GM12864 (cell line): ENCODE measurements at places on chromosomes 4 and X.

DNA sequence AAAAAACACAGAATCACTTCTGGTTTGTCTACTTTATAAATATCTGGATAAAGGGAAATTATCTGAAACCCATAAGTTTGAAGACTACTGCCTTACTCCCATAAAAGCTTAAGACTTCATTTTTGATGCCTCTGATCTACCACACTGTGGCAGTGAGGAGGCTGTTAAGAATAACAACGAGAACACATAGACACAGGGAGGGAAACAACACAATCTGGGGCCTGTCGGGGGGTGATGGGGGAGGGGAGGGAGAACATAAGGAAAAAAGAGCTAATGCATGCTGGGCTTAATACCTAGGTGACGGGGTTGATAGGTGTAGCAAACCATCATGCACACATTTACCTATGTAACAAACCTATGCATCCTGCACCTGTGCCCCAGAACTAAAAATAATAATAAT is 573.7 kb downstream of the GBA3 start:
- DNase-seq = no peak

DNA sequence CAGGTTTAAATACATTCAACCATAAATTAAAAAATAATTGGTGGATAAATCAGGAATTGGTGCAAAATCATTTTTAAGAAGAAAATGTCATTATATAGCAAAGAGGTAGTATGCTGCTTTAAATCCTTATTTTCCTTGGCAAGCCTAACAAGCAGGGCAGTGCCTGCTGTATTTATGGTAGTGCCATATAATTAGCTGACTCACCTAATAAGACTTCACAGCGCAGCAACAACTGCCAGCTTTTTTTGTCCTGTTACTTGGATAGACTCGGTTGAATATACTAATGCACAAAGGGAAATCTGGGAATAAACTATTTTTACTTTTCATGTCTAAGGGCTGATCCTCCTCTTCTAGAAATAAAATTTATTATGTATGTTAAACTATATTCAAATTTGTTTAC is 99.1 kb downstream of the SNCA start:
- no peak for DNase-seq

- no peak for DNase-seq
Observed at GRCh38 chr4:149370002-149370401, 445.6 kb downstream of the IQCM start.

DNA sequence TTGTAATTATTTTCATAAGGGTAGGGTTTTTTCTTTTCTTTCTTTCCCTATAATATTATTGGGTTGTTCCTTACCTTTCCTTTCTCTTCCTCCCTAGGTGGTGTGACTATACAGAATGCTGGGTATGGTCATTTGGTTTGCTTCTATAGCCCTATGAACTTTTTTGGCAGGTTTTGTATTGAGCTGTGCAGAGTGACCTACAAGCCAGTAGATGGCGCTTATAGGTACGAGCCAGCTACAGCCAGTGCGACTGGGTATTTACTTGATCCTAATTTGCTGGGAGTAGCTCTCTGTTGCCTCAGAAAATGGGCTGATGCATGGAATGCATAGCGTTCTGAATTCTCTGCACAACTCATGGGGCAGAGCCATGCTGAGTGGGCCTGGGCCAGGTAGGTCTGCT is 423.3 kb downstream of the MAGEE1 start:
- no peak for DNase-seq

GRCh38 chr4:117477925-117478324 is 392.5 kb upstream of the TRAM1L1 start:
- DNase-seq = no peak

GRCh38 chrX:120668357-120668756 is 38.5 kb upstream of the C1GALT1C1 start:
- DNase-seq = no peak

GRCh38 chr4:71456841-71457240 is 118.0 kb downstream of the SLC4A4 start:
- DNase-seq = no peak

DNA sequence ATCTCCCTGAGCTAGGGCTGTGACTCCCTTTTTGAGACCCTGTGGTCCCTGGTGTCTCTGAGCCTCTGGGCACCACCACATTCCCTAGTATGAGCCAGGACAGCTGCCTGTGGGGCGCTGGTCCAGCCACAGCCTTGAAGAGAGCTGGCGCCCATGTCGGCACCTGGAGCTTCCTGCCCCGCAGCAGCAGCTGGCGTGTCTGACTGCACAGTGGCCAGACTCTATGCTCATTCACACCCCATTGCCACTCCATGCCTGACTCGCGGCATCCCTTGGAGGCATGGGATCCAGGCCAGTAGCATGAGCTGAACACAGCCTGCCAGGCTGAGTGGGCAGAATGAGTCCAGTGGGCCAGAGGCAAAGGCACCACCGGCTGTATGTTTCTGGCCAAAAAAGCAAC is 8.3 kb upstream of the SPP1 start:
- no peak for DNase-seq

DNA sequence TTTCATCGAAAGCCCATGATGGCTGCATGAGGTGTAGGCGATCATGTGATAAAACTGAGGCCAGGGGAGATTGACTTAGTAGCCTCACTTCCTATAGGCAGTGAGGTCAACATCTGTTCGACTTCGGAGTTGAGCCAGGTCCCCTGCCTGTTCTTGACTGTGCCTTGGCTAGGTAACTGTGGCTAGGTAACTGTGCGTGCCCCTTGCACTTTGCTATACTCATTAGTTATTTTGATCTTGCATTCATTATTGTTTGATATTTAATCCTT is 55.0 kb downstream of the CLDN34 start:
- no peak for DNase-seq

- no peak for DNase-seq
Observed at GRCh38 chrX:112668476-112669409, 11.0 kb downstream of the LHFPL1 start.

- no peak for DNase-seq
Observed at GRCh38 chr4:105147016-105147552, 408 bp downstream of the TET2 start.

DNA sequence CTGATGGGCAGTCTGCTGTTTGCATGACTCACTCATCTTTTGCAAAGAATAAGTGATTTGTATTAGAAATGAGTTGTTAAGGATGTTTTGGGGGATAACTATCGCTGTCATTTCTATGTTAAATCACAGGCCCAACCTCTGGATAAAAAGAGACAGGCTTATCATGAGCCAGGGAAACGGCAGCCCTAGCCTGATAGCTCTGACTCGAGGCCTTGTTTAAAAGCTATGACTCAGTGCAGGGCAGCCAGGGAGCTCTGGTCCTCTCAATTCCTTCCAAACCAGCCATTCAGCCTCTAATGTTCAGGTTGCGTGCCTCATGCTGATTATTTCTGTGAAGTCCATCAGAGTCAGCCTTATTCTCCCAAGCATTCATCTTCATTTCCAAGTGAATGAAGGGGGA is 305.9 kb upstream of the HAND2 start:
- no peak for DNase-seq

GRCh38 chr4:153466081-153466948 is at the start of gene TMEM131L:
Gene TMEM131L, plus strand, starts transcription at chr4:153466360. Its CDS starts 38 bp downstream, at chr4:153466398.
- no peak for DNase-seq

DNA sequence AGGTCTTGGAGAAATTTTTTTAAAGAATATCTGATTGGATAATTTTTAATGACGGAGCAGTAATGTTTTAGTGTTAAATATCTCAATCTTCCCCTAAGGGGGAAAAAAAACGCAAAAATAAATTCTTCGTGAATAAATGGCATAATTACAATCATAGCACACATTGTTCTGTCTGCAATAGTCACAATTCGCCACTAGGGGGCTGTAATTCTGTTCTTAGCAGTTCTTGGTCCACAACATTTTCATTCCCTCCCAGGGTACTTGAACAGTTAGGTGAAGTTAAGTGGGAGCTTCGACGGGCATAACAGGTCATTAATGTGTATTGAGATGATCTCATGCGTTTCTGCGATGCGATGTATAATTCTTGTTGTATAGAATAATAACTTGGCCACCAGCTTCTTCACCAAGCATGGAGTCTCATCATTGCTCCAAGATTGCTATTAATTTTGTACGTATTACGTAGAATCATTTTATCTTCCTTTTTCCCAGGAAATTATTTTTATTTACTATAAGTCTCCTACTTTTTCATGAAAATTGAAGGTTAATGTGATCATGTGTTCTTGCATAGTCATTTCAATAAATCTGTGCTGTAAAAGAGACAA is 27.2 kb downstream of the HTR2C start:
- DNase-seq = peak; percentile 1

DNA sequence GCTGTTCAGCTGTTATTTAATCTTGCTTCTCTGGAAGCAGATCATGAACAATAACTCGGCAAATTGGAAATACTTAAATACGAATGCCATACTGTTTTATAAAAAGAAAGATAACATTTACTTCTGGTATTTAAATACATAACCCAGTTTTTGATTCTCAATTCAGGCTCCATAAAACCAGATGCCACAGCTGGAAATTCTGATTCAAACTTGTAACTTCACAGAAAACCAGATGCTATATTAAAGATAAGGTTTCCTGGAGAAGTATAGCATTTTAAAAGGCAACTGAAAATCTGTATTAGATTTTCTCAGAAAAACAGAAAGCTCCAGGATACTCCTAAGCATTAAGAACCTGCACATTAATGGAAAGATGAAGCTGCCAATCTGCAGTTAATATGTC is 40.2 kb downstream of the STX18 start:
- no peak for DNase-seq

DNA sequence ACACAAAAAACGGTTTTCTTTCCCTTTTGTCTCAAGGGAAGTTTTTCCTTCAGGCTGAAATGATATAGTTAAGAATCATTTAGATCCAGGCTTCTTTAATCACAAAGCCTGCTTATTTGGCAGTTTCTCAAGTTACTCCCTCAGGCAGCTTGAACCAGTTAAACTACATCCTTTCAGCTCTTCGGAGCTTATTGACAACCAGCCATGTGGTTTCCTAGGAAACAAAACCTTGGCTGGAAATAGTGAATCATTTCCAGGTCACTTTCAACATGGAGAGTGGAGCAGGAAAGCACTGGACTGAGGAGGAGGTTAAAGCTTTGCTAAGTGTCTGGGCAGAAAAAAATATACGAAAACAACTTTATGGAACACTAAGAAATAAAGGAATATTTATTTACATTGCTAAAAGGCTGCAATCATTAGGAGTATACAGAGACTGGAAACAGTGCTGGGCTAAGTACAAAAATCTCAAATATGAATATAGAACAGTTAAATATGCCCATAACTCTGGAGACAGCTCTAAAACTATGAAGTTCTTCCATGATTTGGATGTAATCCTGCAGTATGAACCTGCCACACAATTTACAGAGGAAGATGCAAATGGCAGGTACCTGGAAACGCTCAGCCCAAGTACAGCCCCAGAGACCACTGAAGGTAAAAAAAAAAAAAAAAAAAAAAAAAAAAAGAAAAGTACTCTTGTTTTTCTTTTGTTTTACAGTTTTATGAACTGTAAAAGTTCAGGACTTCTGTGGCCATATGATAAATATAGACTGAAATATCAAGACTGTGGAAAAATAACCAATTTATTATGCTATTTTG is 23.2 kb upstream of the AASDH start:
- DNase-seq = no peak

DNA sequence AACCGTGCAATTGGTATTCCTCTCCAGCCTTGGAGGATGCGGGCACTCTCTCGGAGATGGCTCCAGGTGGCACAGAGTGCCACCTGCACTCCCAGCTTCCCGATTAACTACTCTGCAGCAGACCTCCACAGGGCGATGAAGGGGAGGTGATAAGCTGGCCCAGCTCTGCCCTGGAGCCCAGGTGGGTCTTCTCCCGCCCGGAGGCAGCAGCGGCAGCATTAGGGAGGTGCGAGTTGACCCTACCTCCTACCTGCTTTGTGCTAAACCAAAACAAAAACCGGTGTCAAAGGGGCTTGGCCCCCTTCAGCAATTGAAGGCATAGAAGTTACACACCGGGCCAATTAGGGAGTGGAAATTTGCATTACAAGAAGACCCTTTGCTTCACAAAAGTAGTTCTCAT is 137.4 kb upstream of the MAMLD1 start:
- no peak for DNase-seq

GRCh38 chrX:103157496-103158316 is 57.2 kb upstream of the BEX4 start:
- no peak for DNase-seq

- DNase-seq = no peak
Observed at GRCh38 chr4:110518889-110519490, 43.0 kb downstream of the ENPEP start.

DNA sequence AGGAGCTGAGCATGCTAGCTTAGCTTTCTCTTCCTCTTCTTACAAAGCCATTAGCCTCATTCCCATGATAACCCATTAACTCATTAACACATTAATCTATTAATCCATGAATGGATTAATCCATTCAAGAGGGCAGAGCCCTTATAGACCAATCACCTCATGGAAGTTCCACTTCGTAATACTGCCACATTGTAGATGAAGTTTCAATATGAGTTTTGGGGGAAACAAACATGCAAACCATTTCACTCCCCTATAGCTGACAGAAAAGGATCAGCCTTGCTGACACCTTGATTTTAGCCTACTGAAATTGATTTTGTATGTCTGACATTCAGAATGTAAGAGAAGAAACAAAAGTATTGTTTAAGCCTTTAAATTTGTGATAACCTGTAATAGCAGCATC is 251.8 kb upstream of the GALNTL6 start:
- no peak for DNase-seq

- no peak for DNase-seq
Observed at GRCh38 chr4:71978210-71978835, 53.5 kb upstream of the NPFFR2 start.

GRCh38 chr4:168835880-168836454 is 174.1 kb downstream of the CBR4 start:
- no peak for DNase-seq

DNA sequence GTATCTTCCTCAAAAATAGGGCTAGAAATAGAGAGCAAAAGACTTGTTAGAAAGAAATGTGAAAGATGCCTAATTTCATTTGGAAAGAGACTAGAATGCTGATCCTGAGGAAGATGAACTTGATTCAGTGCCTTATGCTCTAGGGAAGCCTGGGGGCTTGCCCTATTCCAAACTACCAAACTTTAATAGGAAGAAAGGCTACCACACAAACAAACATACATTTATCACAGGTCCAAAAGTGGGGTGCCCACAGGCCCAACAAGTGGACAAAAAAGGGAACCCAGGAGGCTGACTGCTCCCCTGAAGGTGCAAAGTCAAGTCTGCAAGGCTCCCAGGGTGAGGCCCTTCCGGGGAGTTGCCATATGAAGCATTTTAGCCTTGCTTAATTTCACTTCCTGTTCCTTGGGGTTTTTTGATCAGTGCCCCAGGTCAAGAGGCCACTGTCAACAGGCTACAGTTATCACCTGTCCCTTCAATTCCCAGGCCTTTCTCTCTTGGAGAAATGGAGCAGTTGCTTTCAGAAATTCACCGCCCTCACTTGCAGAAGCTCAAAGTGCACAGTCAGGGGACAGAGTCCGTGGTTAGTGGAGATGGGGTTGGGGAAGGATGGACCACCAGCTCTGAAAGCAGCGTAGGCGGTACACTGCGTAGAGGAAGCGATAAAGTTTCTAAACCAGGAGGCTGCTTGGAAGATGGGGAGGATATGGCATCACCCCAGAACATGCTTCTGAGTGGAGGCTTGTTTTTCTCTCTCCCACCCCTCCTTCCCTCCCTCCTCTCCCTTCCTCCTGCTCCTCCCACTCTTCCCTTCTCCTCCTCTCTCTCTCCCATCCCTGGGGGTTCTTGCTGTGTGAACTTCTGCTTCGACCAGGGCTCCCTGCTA is 36.4 kb downstream of the TMEM154 start:
- DNase-seq = peak; percentile 77
